Stimulated activated CD8-positive, alpha-beta memory T cell treated with anti-CD3 and anti-CD28 coated beads, Interleukin-15, amount 100 ng/mL, for 4 hours (primary cell): ENCODE measurements at places on chromosomes 5 and 9.

GRCh38 chr5:89735082-89735481 lies 674.5 kb downstream of the CETN3 start:
- no peak for DNase-seq

- DNase-seq = no peak
Measured at GRCh38 chr9:4068449-4068848, 231.4 kb downstream of the GLIS3 start.

DNA sequence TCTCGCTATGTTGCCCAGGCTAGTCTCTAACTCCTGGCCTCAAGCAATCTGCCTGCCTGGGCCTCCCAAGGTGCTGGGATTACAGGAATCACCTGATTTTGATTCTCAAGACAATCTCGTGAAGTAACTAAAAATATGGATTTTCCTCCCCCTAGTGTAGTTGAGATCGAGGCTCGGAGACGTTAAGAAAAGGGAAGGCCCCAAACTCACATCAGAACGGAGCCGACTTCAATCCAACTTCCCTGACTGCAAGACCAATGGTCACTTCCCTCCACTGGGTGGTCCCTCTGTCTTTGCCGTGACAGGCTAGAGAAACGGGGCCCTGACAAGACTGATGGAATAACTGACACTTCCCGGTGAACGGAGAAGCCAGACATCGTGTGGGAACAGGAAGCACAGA lies 28.3 kb downstream of the BARHL1 start:
- no peak for DNase-seq

DNA sequence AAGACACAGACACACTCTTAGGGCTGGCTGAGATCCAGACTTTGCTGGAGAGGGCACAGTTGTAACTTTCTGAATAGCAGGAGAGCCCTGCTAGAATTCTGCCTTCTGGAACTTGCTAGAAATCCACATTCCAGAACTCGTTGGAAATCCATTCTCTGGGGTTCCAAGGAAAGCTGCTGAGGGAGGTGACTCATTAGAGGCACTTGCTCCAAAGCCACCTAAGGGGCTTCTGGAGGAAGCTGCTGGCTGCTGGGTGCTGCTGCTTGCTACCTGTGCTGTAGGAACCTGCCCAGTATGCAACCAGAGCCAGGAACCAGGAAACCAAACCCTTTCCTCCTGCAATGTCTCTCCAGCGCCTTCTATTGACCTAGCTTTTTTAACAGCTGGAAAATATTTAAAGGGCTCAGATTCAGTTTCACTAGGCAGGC lies 4.1 kb upstream of the TLE4 start:
- no peak for DNase-seq

GRCh38 chr9:101530076-101530711 lies 3.5 kb upstream of the RNF20 start:
- DNase-seq = peak; percentile 34

- no peak for DNase-seq
Measured at GRCh38 chr5:116281309-116281708, 196.5 kb downstream of the COMMD10 start.

GRCh38 chr5:11770310-11770709 lies 133.9 kb downstream of the CTNND2 start:
- no peak for DNase-seq
